ENCODE measurements at places on chromosomes 3 and 15.

DNA sequence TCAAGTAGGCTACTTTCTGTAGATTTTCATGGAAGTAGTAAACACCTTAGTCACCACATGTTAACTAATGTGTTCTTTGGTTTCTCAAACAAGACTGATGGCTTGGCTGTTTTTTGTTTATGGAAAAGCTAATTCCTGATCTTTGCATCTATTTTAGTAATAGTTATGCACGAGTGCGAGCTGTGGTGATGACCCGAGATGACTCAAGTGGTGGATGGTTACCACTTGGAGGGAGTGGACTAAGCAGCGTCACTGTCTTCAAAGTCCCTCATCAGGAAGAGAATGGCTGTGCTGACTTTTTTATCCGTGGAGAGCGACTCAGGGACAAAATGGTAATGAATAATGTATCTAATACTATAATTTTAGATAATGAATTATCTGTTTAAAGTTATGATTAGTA, 46.6 kb downstream of the SPRED1 start:
- DNase-seq: no peak

GRCh38 chr3:165549037-165549436, 288.2 kb downstream of the BCHE start:
- DNase-seq: no peak

DNA sequence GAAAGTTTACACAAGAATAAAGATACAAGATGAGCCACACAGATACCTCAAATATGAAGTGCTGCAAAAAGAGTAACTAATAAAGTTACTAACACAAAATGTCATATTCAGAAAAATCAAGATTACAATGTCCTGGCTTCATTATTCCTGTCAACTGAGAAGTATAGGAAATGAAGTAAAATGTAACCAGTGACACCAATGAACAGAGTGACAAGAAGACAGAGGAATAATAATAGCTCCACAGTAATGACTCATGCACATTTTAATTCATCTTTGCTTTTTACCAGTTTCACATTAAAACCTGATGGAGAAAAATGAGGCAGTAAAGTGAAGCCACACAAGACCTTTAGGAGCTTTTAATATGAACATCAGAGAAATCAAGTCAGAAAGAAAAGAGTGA, 214.1 kb downstream of the ZBBX start:
- DNase-seq: no peak

GRCh38 chr15:65339920-65340319, 35.4 kb downstream of the RNU5B-1 start:
- no peak for DNase-seq

- no peak for DNase-seq
These were observed 61.0 kb downstream of the TLE3 start for GRCh38 chr15:70036585-70037291.

DNA sequence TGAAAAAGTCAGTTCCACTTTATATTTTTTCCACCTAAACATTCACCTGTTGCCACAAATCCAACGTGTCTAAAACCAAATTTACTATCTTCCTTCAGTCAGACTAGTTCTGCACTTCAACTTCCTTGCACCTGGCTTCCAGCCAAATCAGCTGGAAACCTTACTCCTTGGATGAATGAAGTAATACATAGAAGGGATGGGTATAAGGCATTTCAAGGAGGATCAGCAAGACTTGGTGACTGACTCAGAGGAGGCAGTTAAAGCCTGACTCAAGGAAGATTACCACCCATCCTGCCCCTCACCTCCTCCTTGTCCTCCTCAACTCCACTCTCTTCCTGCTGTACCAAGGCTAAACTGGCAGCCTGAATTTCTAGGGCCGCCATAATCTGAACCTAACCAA, 37.1 kb downstream of the QTRT2 start:
- DNase-seq: no peak

GRCh38 chr3:73433687-73434086, 191.1 kb downstream of the PDZRN3 start:
- no peak for DNase-seq

DNA sequence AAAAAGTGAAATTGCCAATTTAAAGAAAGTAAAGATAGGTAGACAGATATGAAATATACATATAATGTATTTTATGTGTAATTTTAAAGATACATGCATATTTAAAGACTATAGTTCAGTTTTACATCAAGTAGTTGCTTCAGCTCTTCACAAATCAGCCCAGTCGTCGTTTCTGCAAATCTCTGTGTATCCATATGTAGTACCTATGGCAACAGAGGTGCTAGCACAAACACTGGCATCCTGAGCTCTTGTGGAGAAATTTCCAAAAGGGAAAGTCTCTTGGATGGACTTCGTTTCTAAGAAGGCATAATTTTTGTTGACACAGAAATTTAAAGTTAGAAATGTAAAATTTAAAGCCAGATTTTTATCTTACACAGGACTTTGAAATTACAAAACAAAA, 1284.7 kb downstream of the ROBO1 start:
- DNase-seq: no peak

GRCh38 chr15:33008284-33008995, 186.1 kb downstream of the FMN1 start:
- no peak for DNase-seq

DNA sequence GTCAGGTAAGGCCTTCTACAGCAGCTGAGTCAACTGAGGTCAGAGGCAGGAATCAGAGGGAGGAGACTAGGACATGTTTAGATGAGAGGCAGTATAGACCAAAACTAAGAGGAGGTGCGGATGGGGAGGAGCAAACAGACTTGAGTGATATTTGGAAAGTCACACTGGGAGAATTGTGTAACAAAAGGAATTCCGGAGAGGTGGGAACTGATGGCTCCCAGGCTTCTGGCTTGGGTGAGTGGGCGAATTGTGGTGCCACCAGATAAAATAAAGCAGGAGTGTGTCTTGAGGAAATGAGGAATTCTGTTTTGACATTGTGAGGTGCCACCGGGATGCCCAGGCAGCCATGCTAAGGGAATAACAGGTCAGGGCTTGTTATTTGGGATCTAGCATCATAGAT, 3.3 kb upstream of the TM6SF1 start:
- no peak for DNase-seq

- DNase-seq: no peak
These were observed 13.5 kb downstream of the PPM1M start for GRCh38 chr3:52259035-52259434.

DNA sequence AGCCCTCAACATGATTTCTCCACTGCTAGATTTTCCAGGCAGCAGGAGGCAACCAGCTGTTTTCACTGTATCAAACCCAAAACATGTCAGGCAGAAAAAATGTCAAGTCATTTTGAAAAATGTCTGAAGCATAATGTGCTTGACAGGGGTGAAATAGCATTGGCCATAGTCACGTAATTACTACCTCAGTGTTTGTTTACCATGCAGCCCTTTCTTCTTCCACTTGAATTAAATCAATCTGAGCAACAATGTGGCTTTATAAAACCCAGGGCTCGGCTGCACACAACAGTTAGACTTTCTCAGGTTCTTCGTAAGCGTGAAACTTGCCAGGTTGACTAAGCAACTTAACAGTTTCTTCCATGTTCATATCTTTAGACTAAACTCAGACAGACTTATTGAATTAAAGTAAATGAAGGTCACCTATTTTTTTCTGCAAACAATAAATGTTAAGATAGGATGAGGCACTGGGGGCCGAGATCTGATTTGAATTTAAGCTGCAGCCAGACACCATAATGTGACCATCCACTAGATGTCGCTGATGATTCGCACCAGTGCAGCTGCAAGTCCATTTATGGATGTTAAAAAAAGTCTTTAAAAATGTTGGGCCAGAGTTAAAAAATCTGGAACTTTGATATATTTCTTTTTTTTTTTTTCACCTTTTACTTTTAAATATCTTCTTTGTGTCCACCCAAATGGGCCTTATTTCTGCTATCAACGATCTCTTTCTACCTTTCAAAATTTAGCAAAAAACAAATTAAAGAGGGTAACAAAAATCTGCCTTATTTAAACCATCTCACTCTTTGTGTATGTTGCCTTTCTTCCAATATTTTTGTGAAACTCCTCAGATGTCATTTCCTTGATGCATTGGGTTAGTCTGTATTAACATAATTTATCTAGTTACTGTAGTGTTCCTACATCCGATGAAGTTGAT, 305.9 kb downstream of the CACNA2D3 start:
- no peak for DNase-seq

DNA sequence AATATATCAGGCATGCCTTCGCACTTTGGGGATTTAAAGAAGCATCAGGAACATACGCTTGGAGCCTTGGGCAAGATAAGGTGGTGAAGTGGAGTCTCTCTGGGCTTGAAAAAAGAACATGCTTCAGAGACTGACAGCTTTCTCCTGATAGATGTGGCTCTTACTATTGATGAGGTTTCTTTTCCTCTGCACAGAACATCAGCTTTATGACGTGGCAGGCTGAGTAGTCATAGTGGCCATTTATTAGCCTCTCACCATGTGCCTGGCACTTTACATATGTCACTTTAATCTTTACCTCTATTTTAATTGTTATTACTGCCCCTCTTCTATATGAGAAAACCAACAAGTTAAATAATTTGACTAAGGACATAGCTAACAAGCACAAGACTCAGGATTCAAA, 19.0 kb upstream of the LRRC58 start:
- no peak for DNase-seq

DNA sequence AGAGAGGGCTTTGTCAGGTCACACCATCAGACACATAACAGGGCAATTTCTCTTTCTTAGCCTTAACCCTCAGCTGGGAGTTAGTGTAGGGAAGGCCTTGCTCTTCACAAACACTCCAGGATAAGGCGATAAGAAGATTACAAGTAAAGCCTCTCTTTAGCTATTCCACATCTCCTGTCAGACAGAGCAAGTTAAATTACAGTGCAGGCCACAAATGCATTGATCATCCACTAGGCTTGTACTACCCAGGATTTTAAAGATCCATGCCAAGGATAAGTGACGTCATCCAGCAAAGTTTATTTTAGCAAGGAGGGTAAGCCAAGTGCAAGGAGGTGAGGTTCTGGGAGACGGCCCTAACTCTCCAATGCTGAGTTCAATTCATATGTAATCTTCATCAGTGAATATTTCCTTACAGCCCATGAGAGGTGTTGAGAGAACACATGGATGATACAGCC, 890.6 kb upstream of the NR2F2 start:
- DNase-seq: no peak

- no peak for DNase-seq
These were observed 645.4 kb downstream of the ZBBX start for GRCh38 chr3:166734734-166735133.

GRCh38 chr3:23659840-23660430, 145.8 kb upstream of the UBE2E1 start:
- DNase-seq: no peak
